A673 (cell line): ENCODE measurements at places on chromosomes 4 and X. TPM values are rescaled to one million over a fixed set of nuclear protein-coding genes. Genes with fewer than 3 reads are reported as not detected.

SPANXB1 gene
- total RNA-seq: not detected in 2 replicates

OTC gene
- not detected in 2 replicates for total RNA-seq

TGIF2LX gene
- total RNA-seq: not detected in 2 replicates

CT45A10 gene
- not detected in 2 replicates for total RNA-seq

AGTR2 gene
- not detected in 2 replicates for total RNA-seq

APLN gene
- 0.34 and 0.55 TPM in 2 replicates for total RNA-seq

CTSO gene
- total RNA-seq: 1.4 and 1.9 TPM in 2 replicates

MED28 gene
- total RNA-seq: 46.6 and 48.8 TPM in 2 replicates
